Dermis blood vessel endothelial cell (primary cell): ENCODE measurements at places on chromosomes 2 and 18. TPM values are rescaled to one million over a fixed set of nuclear protein-coding genes. Genes with fewer than 3 reads are reported as not detected.

FAM98A gene
- 74.4 and 102 TPM in 2 replicates for total RNA-seq

SKOR2 gene
- not detected in 2 replicates for total RNA-seq

G6PC2 gene
- total RNA-seq = not detected in 2 replicates

FAP gene
- 1.8 and 6.6 TPM in 2 replicates for total RNA-seq

- DNase-seq = no peak
Observed at GRCh38 chr2:106332054-106332453, 136.2 kb downstream of the RGPD3 start.

GRCh38 chr2:33785201-33786106 lies 186.4 kb upstream of the FAM98A start:
- no peak for DNase-seq

GATA6 gene
- 0.51 and 0.98 TPM in 2 replicates for total RNA-seq

RNU2-63P gene
- not detected in 2 replicates for total RNA-seq

DNA sequence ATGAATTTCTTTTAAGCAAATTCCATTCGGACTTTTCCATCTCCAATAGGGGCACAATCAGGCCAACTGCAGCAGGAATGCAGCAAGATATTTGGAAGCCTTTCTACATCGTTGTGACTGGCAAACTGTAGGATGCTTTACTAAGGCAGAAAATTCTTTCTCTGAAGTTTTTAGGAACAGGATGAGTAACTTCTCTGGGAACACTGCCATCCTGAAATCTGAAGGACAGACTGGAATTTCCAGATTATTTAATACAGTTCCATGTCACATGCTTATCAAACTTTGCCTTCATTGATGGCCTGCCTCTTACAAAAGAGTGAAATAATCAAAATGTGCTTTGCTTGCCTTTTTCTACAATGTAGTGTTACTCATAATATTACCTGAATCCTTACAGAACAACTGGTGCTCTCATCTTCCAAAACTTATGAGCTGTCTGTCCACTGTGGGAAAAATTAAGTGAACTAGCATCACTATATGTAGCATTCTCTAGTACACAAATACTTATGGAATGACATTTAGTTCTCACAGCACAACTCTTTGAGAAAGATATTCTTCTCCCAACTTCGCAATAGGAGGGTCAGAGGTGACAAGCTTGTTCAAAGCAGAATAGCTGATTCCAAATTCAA lies 32.0 kb upstream of the MAP2 start:
- no peak for DNase-seq

MC5R gene
- total RNA-seq = not detected in 2 replicates

UBXN4 gene
- 69.1 and 89.3 TPM in 2 replicates for total RNA-seq

C2orf92 gene
- total RNA-seq = 0.88 and 3.4 TPM in 2 replicates

DNA sequence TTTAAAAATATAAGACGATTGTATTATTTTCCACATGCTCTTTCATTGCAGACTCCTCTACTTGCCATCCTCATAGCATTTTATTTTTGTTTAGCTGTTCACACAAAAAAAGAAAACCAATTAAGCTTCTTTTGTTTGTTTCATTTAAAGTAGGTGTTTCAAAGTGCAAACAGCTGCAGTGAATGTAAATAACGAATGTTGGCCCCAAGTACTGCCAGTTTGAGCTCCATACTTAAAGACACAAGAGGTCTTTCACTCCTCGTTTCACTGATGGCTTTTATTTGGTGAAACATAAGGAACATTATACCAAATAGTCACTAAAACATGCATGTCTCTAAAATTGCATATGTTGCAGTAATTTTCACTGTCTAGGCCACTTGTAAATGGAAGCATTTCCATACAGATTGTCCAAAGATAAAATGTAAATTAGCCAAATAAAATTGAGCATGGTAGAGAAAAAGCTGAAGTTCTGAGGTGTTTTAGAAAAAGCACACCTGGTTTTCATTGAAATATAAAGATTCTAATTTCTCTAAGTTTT lies 253.4 kb downstream of the TMX3 start:
- DNase-seq = no peak
